Activated CD8-positive, alpha-beta memory T cell treated with anti-CD3 and anti-CD28 coated beads for 1 hour (primary cell): ENCODE measurements at places on chromosomes 6 and 20.

DNA sequence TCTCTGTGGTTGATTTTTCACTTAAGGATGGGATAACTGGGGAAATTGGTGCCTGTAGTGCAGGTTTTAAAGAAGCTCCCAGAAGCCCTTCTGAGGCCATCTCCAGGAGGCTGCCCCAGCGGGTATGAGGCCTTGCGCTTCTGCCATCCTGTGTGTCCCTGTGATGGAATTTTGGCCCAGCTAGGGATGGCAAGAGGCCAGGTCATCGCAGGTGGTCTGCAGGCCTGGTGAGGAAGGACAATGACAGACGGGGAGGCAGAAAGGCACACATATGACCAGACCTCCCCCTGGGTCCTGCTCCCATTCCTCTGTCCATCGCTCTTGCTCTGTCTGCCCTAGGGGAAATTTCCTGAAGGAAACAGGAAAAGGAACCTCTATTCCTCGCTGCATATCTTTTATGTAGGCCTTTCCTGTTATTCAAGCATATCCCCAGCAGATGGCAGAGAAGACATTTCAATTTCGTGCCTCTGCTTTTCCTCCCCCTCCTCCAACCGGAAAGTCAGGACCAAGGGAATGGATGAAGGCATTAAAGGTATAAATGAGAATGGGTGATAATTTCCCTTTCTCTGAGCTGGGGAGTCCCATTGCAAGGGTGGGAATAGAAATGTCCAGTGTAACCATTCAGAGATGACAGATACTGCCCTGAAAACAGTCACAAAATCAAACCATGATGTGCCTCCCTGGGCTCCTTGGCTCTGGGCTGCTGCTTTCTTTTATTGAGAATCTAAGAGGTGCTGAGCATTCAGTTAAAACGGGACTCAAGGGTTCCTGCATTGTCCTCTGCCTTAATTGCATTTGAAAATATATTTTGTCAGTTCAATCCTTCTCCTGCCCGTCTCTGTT, 17.6 kb upstream of the HLA-F start:
- no peak for DNase-seq

GRCh38 chr6:113741651-113742050, 115.5 kb upstream of the MARCKS start:
- DNase-seq: no peak

DNA sequence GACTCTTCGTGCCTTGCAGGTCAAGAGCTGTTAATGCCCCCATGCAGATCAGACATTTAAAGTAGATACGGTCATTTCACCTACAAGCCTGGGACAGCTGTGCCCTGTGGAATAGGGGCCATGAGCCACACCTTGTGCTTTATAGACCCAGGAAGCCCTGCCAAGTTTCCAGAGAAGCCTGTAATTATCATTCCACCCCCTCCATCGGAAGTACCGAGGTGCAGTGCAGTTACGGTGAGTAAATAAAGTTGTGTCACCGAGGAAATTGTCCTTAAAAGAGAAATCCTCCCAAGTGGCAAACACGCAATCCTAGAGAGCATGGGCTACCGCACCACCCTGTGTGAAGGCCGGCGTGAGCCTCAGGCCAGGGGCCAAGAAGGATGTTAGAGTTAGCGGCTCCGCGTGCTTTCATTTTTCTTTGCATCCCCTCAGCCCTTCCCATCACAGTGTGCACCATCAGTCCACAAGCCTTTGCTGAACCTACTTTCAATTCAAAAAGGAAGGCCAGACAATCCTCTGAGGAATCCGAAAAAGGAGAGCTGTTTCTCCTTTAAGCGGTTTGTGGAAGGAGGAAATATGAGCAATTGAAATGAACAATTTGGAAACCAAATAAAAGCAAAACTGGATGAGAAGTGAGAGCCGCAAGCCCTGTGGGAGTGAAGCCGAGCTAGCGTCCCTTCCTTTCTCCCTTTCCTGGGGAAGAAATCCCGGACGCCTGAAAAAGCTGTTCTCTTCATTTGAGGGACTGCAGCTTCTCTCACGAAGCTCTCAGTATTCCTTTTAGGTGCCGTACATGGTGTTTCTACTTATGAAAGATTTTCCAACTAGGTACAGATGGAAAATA, 183.3 kb upstream of the PDE10A start:
- DNase-seq: no peak

DNA sequence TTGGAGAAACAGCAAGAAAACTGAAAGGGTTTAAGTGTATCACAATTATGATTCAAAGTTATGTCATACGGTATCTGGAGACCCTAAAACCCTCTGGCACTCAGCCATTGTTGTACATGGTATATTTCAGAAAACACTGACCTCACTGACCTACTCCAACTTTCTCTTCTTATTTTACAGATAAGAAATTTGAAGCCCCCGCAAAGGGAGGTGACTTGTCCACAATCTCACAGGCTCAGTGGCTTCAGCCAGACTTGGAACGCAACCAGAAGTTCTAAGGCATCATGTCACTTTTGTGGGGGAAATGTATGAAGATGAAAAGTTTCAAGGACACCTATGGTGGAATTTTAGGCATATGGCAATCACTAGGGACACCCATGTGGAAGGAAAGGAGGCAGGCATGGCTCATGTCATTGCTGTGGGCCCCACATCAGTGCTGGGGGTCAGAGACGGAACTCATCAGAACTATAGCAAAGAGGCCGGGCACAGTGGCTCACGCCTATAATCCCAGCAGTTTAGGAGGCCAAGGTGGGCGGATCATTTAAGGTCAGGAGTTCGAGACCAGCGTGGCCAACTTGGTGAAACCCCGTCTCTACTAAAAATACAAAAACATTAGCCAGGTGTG, 5.2 kb upstream of the TRIB3 start:
- no peak for DNase-seq

- no peak for DNase-seq
Measured at GRCh38 chr20:36150847-36151539, 3.5 kb upstream of the EPB41L1 start.

DNA sequence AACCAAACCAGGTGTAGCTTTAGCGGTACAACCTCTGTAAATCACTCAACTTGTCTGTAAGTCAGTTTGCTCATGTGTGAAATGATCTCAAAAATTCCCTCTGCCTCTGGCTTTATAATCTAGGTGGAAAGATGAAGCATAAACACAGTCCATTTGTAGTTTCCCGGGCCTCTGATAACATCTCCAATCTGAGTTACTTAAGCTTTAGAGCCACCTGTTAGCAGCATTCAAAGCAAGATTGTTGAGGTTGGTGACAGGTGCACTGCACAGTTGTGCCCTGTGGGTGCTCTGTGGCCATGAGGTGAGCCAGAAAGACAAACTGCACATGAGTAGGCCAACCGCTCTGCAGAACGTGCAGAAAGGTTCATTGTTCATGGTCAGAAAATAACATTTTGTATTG, 53.7 kb downstream of the MOCS1 start:
- DNase-seq: no peak

- no peak for DNase-seq
Measured at GRCh38 chr6:128114164-128114563, 213.3 kb upstream of the THEMIS start.

- DNase-seq: no peak
Measured at GRCh38 chr6:111256646-111257045, 169.3 kb downstream of the SLC16A10 start.

DNA sequence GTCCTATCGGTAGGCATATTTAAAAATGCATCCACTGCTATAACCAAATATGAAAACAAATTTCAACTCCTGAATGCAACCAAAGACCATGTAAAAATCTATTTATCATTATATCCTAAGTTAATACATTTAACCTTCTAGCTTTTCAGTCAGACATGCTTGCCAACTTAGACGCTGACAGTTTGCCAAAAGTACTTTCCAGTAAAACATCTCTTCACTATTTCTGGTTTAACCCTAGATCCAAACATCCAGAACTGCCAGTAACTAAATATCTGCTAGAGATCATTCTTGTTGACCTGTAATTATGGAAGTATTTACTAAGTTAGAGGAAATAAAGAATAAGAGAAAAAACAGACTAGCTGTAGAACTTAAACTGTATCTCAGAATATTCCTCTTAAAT, 210.2 kb upstream of the THEMIS start:
- DNase-seq: no peak

GRCh38 chr6:81792826-81793225, 40.3 kb upstream of the TENT5A start:
- no peak for DNase-seq

GRCh38 chr20:4234128-4234527, 218.8 kb upstream of the RNF24 start:
- no peak for DNase-seq

DNA sequence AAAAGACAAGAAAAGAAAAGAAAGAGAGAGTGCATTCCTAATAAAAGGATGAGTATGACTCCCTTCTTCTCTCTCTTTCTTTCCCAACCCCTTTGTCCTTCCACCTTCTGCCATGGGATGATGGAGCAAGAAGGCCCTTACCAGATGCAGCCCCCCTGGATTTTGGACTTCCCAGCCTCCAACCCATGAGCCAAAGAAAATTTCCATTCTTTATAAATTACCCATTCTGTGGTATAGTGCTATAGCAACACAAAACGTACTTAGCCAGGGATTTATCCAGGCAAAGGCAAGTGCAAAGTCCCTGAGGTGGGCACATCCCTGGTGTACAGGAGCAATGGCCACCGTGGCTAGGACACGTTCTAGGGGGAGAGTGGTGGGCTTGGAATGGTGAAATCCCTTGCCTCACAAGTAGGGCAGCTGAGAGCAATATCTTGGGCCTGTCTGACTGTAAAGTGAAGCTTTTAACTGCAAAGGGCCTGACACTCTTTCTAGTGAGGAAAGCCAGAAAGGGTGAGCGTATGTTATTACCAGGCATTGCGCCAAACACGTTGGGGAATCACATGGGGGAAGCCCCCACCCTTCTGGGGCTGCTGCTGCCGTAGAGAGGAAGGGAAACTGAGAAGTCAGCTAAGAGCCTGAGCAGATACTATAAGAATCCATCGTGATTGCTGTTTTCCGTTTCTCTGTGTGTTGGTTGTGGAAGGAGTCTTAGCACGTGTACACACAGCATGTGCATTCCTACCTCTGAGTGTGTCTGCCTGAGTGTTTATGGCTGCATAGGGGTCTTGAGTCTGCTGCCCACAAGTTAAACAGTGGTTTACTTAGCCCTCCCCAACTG, 50.7 kb upstream of the SIRPA start:
- no peak for DNase-seq

DNA sequence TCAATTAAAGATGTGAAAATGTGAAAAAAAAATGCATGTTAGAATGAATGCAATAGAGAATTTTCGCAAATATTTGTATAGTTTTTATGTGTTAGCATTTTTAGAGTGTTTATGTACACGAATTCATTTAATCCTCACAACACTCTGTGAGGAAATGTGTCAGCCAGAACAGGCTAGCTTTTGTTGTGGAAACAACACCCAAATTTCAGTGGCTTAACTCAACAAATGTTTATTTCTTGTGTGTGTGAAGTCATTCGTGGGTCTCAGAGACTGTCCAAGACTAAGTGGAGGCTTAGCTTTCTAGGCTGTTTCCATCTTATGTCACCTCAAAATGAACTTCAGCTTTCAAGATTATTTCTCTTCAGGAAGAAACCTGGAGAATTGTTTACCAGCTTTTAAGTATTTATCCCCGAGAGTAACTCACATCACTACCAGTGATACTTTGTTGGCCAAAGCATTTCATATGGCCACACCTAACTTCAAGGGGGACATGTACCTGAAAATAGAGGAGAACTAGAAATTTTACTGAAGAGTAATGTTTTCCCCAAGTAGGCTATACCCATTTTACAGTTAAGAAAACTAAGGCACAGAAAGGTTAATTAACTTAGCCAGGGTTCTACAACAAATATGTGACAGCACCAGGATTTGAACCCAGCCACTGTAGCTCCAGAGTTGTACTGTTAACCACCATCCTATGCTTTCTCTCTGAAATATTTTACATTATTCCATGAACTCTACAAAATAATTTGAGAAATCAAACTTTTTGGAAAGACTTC, 306.1 kb downstream of the QKI start:
- no peak for DNase-seq

DNA sequence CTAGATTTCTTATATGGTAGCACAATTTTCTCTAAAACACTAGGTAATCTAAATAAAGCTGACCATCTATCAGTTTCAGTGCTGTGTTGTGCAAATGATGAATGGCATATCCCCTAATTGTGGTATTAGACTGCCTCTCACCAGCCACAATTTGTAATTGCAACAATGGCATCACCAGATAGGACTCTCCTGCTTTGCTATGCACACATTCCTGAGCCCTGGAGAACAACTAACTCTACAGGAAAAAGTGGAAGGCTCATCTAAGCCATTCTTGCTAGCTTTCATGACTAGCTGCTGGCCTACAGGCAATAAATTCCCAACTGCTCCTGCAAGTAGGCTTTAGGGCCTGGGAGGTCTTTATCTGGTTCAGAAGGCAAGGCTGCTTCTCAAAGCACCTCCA, 974.1 kb downstream of the EYS start:
- DNase-seq: no peak

DNA sequence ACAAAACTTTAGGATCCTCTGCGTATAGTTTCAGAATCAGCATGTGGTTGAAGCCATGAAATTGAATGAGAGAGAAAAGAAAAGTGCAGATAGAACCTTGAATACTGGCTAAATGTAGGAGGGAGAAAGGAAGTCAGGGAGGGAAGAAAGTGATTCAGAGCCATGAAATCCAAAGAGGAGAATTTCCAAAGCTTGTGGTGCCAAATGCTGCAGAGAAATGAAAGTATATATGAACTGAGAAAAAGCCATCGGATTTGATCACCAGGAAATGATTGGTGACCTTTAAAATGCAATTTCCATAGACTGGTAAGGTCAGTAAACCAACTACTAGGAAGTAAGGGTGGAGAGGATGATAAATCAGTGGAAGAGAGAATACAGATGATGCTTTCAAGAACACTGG, 142.3 kb downstream of the TFAP2A start:
- DNase-seq: no peak

DNA sequence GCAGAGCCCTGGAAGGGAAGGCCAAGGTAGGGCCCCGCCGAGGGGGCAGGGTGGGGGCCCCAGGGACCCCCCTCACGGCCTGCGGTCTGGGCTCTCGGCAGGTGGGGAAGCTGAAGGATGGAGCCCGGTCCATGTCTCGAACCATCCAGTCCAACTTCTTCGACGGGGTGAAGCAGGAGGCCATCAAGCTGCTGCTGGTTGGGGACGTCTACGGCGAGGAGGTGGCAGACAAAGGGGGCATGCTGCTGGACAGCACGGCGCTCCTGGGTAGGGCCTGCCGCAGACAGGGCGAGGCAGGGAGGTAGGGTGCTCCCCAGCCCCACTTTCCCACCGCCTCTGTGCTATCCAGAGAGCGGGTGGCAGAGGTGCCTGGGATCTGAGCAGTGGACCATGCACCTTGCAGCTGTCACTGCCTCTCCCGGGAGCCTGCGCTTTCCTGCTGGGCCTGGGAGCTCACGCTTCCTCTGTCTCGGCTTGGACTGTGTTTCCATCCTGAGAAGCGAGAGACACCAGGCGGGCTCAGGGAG, 83.1 kb downstream of the SYNJ2 start:
- no peak for DNase-seq

- DNase-seq: no peak
Measured at GRCh38 chr6:107813555-107814194, 10.4 kb downstream of the SCML4 start.

- DNase-seq: no peak
Measured at GRCh38 chr6:112431803-112432202, 84.7 kb downstream of the RFPL4B start.
